ENCODE measurements at places on chromosomes 5 and 9.

GRCh38 chr5:62093976-62094375, 212.0 kb upstream of the KIF2A start:
- no peak for DNase-seq

DNA sequence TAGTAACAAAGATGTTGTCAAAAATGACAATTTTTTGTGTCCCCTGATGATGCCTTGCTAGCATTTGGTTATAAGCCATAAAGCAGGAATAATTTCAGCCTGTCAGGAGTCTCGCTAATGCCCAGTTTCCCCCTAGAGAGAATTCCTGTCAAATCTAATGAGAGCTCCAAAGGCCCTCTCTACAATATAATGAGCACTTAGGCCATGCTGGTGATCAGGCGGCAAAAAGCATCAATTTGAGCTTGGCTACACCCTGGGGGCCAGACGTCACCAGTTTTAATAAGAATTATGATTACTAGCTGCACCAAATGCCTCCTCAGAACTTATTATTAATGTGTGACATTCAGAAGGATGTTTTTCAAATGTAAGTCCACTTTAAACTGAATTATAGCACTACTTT, 6.1 kb downstream of the TLE1 start:
- DNase-seq = no peak

- peak; percentile 74 for DNase-seq
Measured at GRCh38 chr5:15105799-15106393, 234.3 kb upstream of the ANKH start.

GRCh38 chr9:129889122-129889940, 54.1 kb downstream of the USP20 start:
- no peak for DNase-seq

GRCh38 chr5:73482383-73483136, 15.7 kb upstream of the BTF3 start:
- no peak for DNase-seq

GRCh38 chr5:1318659-1319251, 23.9 kb upstream of the TERT start:
- no peak for DNase-seq

- peak; percentile 93 for DNase-seq
Measured at GRCh38 chr5:1167728-1168709, 33.4 kb upstream of the SLC6A19 start.

- no peak for DNase-seq
Measured at GRCh38 chr5:83353231-83353630, 118.3 kb upstream of the VCAN start.

DNA sequence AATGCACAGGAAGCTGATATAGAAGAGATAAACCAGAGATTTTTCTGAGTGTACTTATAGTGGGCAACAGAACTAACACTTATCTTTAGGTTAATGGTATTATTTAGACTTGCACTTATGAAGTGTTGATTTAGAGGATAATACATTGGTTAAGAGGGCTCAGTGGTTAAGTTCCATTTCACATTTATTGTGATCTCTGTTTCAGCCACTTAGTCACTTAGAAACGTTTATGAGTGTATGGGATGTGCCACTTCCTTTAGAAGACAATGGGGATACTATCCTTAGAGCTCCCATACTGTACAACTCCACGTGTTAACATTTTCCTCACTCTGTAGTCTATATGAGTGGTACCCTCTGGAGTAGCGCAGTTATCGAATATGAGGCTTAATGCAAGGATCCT, 57.5 kb downstream of the PIP5K1B start:
- no peak for DNase-seq

- DNase-seq = no peak
Measured at GRCh38 chr5:174723979-174724483, 351 bp upstream of the MSX2 start.

- no peak for DNase-seq
Measured at GRCh38 chr5:65262649-65263059, 219.1 kb downstream of the ADAMTS6 start.

DNA sequence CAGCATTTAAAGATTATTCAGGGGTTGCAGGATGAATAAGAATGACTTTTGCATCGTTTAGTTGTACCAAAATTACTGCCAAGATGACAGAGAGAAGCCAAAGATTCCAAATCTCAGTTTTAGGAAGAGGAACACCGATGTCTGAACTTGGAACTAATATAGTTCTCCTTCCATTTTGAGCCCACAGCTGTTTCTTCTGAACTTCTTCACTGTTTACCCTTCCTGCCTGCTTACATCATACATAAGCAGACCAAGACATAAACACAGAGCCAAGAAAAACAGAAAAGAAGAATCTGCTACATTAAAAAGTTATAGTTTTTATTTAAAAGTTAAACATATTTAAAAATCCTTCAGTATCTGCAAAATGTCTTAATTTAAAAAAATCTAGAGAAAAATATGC, 146.9 kb upstream of the RAPGEF1 start:
- DNase-seq = no peak

DNA sequence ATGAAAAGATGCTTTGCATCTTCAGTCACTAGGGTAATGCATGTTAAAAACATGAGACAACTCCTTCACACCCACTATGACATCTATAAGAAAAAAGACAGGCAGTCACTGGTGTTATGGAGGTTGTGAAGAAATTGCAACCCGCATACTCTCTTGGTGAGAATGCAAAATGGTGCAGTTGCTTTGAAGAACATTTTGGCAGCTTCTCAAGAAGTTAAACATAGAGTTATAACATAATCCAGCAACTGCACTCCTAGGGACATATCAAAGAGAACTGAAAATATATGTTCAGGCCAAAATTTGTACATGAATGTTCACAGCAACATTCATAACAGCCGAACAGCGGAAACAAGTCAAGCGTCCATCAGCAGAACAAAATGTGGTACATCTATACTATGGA, 46.3 kb upstream of the TBC1D9B start:
- DNase-seq = no peak

DNA sequence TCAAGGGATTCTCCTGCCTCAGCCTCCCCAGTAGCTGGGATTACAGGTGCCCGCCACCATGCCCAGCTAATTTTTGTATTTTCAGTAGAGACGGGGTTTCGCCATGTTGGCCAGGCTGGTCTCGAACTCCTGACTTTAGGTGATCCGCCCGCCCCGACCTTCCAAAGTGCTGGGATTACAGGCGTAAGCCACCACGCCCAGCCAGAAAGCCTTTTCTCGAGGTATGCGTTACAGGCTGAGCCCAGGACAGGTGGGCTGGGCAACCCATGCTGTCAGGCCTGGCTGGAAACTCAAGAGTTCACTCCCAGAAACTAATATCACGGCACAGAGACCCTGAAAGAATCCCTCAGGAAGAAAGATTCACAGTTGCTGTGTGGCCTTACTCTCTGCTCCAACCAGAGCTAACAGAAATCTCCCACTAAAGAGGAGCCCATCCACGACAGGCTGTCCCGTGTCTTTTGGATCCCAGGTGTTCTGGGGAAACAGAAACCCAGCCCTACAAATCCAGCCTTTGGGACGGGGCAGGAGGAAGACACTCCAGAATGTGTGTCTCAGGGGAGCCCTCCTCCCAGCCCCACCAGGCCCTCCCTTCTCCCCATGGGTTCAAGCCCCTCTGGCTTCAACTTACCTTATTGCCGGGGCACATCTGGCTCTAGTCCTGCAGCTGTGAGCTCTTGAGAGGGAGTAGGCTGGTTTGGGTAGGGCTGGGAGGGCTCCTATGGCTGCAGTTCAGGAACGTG, 400 bp downstream of the TIFAB start:
- no peak for DNase-seq

DNA sequence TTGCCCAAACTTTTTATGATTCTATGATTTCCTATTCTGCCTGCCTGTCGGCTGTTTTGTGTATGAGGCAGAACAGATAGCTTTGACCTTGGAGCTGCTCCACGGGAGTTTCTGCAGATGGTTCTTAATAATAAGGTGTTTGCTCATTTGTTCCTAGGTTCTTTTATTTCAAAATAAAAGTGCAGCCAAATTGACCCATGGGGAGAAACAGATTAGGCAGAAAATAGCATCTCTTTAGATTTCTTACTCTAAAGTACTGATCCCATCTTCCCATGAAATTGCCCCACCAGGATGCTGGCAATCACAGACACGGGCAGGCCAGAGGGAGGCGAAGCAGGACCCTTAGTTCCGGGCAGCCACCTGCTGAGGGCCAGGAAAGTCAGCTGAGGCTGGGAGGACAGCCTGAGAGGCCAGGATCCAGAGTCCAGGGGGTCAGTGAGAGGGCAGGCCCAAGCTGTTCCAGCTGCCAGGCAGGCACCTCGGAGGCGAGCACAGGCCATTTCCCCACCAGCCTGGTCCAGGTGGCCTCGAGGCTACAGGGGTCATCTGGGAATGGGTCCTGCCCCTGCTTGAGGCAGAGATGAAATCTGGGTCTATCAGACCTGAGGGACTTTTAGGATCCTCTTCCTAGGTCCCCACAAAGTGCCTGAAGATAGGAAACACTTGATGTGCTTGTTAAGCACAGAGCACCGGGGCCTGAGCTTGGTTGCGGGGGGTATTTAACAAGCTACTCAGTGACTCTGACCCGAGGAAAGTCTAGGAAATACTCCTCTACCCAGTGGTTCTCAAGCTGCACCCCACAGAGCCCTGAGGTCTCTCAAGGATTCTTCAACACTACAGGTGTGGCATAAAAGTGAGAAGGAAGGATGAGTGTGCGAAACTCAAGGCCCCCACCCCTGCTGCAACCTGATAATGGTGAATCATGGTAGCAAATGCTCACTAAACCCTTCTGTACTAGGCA, 145.4 kb downstream of the CMYA5 start:
- DNase-seq = no peak

DNA sequence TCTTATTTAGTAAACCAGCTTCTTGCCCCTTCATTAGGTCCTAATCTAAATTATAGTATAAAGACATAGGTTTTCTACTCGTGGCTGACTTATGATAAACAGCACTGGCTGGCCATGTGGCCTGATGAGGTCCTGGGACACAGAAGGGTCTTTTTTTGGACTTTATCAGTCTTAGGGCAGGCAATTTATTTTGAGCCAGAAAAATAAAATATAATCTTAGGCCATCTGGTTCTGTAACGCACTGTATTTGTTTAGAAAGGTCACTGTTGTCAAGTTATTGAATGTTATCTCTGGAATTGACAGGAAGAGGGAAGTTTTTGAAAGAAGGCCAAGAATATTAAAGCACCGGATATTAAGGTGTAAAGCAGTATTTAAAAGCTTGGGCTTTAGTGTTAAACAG, 53.9 kb downstream of the RFX3 start:
- no peak for DNase-seq

DNA sequence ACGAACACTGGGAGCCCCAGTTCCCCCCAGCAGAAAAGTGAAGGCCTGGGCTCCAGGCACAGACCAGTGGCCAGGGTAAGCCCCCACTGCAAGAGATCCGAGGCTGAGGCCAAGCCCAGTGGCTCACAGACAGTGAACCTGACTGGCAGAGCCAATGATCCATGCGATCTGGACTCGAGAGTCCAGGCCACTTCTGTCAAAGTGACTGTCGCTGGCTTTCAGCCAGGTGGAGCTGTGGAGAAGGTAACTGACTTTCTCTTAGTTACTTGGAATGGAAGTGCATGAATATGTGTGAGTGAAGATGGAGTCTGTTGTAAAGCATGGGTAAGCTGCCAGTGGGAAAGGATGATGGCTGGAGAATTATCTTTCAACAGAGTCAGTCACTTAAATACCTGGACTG, 99.7 kb downstream of the GOLPH3 start:
- DNase-seq = no peak

DNA sequence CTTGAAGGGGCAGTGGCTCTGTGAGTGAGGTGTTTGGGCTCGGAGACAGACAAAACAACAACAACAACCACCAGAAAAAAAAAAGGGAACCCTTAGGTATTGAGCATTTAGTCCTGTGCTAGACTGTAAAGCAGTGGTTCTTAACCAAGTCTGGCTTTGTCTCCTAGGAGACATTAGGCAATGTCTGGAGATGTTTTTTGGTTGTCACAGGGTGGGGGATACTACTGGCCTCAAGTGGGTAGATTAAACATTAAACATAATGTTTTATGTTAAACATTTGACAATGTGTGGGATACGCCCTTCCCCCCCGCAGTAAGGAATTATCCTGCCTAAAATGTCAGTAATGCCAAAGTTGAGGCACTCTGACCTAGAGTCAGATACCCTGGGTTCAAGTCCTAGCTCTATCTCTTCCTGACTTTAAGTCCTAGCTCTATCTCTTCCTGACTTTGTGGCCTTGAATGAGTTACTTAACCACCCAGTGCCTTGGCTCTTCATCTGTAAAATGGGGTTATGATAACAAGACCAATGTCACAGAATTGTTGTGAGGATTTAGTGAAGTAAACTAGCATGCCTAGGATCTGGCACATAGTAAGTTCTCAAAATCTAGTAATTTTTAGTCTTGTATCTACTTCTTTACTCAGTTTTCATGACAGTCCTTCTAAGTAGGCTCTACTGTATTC, 1.8 kb downstream of the TRIM32 start:
- DNase-seq = no peak

GRCh38 chr5:32589942-32590869, 4.8 kb downstream of the SUB1 start:
- DNase-seq = peak; percentile 86

GRCh38 chr5:134874831-134875655, 872 bp downstream of the TXNDC15 start:
- DNase-seq = peak; percentile 48

- DNase-seq = no peak
Measured at GRCh38 chr5:124310453-124310852, 436.0 kb downstream of the ZNF608 start.

- peak; percentile 86 for DNase-seq
Measured at GRCh38 chr5:60699609-60700415, at the start of gene DEPDC1B. Gene DEPDC1B (minus strand): TSS chr5:60700166. CDS start chr5:60700093, 73 bp downstream.

GRCh38 chr9:131960851-131961495, 118.7 kb downstream of the MED27 start:
- DNase-seq = no peak

GRCh38 chr9:16627967-16628366, 242.5 kb downstream of the BNC2 start:
- DNase-seq = no peak

- no peak for DNase-seq
Measured at GRCh38 chr9:16363073-16363781, 507.2 kb downstream of the BNC2 start.

DNA sequence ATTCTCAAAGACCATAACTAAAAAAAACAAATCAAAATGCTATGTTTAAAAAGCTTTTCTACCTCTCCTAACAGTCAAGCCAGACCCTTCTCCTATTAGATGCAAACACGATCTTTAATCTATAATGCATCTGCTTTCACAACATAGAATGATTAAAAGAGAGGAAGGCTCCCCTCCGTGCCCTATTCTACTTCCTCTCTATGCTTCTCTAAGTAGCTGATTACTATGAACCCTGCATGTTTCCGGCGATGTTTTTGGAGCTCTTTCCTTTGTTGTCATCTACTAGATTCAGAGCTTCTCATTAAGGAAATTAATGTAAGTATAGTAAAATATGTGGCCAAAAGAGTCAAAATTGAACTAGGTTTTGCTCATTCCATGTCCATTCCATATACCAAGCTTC, 29.2 kb upstream of the CEP120 start:
- DNase-seq = no peak
